ENCODE measurements at places on chromosomes 6 and 20.

DNA sequence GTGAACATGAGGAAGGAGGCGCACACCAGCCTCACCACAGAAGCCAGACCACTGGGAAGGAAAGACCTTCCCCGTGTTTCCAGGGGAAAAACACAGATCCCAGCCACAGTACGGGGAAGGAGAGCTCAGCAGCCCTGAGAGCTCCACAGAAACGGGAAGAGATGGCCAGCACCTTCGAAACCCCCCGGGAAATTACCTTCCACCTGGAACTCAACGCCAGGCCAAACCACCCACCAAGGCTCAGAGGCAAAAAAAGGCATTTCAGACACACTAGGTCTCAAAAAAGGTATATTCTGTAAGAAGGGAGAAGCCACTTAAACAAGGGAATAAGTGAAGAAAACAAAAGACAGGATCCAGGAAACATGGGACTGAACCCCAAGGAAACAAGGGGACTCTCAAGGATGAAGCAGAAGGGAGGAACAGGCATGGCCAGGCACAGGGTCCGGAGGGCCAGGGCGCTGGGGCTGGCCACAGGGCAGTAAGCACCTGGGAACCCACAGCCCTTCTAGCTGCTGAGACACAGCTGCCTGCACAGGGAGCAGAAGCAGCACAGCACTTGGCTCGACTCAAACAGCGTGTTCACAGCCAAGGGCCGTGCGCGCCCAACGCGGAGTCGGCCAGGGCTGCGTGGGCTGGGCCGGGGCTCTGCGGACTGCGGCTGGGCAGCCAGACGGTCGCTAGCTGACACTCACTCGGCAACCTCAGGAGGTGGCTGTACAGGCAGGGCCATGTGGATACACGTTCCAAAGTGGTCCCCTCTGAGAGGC lies 44.6 kb downstream of the TAF4 start:
- DNase-seq: peak; percentile 6

- DNase-seq: no peak
Observed at GRCh38 chr6:166364456-166364855, 18.3 kb downstream of the MPC1 start.

GRCh38 chr20:21411725-21412124 lies 14.4 kb upstream of the NKX2-4 start:
- DNase-seq: no peak

GRCh38 chr6:157449610-157450009 lies 68.6 kb downstream of the ZDHHC14 start:
- peak; percentile 34 for DNase-seq

DNA sequence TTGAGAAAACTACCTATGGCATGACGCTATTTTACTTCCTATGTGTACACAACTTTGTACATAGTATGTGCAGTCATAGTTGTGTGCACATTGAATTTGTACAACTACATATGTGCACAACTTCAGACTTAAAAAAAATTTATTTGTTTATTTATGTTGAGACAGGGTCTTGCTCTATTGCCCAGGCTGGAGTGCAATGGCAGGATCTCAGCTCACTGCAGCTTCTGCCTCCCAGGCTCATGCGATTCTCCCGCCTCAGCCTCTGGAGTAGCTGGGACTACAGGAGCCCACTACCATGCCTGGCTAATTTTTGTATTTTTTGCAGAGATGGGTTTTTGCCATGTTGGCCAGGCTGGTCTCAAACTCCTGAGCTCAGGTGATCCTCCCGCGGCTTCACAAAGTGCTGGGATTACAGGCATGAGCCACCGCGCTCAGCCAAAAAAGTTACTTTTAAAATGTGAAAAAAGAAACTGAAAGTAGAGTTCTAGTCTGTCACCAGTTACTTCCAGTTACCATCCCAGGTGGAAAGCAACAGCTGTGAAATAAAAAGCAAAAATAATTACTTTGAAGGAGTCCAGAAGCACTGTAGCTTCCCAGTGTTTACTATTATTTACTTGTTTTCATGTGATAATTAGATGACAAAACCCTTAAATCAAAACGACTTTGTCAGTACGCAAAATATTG lies 1.7 kb upstream of the ZKSCAN8 start:
- DNase-seq: no peak

GRCh38 chr6:68046756-68047155 lies 588.3 kb upstream of the ADGRB3 start:
- DNase-seq: peak; percentile 1

DNA sequence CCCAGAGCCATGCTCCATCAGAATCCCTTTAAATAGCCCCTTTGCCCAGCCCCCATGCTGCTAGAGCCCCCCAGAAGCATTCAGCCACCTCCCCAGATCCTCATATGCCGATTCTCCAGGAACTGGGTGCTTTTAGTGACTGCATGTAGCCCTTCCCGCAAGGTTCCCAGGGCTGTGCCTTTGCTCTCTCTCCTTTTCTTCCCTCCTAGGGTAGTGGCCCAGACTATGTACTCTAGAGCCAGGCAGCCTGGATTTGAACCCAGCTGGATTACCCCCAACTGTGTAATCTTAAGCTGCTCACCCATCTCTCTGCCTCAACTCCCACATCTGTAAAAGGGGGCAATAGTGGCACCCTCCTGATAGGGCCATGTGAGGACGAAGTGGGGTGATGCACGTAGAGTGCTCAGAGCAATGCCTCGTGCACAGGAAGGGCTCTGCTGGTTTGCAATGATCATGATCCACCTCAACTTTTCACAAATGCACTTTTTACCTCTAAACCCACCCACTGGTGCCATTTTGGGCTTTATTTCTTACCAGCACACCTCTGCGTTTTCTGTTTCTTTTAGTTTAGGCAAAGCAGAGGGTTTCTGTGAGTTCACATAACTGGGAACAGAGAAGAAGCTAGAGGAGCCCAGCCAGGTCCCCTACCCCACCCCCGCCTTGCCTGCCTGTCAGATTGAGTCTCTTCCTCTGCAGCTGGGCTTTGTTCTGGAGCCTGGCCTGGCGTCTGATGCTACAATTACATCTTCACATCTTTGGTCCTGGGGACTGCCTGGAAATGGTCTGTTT lies 396.5 kb downstream of the RNGTT start:
- no peak for DNase-seq

GRCh38 chr6:148885925-148886845 lies 139.4 kb downstream of the UST start:
- DNase-seq: no peak

GRCh38 chr20:62232194-62232593 lies 6.1 kb upstream of the OSBPL2 start:
- DNase-seq: no peak

GRCh38 chr20:56433221-56433879 lies 21.3 kb downstream of the CASS4 start:
- DNase-seq: no peak

GRCh38 chr6:63926258-63926780 lies 290.7 kb downstream of the PHF3 start:
- DNase-seq: no peak

DNA sequence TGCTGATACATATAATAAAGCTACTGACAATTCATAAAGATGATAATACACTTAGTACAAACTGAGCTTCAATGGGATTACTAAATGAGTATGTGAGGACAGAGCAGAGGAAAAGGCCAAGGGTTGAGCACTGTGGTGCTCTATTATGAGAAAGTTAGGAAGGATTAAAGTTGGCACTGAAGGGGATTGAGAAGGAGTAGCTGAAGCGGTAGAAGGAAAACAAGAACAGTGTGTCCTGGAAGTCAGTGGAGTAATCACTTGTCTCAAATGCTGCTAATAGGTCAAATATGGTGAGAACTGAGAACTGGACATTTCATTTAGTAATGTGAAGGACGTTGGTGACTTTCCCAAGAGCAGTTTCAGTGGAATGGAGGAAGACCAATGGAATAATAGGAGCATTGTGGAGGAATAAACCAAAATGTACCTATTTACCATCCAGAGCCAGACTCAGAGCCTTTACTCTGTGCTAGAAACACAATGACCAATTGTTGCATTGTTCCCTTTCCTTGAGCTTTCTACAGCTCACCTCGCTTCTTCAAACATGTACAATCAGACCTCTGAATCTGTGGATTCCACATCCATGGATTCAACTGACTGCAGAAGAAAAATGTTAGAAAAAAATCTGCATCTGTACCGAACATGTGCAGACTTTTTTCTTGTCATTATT lies 255.9 kb downstream of the LAMA2 start:
- DNase-seq: no peak

DNA sequence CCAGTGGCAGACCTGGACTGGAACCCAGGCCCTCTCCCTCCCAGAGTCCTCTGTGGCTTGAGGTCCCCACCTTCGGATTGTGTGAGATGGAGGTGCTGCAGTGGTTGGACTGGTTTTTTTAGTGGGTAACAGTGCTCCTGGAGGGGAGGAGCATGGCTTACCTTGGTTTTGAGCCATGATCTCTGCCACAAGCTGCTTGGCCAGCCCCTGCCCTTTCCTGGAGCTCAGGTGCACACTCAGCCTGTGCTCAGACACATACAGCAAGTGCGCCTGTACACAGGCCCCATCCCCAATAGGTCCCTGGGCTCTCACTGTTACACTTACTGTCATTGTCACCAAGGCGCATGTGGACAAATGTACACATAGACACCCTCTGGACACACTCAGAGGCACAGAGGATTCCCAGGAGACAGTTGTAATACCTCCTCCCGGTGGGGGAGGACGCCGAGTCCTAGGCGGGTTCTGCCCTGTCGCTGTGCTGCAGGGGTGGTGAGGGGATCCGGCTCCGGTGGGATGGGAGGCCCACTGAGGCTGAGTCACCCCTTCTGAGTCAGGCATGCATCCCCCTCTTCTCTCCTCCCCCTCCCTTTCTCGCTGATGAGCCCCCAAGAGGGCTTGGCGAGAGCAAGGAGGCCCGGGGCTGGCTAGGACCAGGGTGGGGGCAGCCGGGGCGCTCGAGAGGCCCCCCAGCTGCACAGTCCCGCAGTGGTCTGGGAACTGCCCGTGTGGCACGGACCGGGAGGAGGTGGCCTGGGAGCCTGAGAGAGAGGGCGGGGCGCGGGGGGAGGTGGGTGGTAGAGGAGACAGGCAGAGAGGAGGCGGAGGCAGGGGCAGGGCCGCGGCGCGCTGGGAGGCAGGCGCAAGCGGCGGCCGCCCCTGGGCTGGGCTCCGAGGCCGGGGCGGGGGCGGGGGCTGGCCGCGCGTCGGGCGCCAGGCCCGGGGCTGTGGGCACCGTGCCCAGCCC lies 522 bp upstream of the EPB41L1 start:
- peak; percentile 69 for DNase-seq

- no peak for DNase-seq
Observed at GRCh38 chr6:36703982-36704381, 6.4 kb downstream of the RAB44 start.

DNA sequence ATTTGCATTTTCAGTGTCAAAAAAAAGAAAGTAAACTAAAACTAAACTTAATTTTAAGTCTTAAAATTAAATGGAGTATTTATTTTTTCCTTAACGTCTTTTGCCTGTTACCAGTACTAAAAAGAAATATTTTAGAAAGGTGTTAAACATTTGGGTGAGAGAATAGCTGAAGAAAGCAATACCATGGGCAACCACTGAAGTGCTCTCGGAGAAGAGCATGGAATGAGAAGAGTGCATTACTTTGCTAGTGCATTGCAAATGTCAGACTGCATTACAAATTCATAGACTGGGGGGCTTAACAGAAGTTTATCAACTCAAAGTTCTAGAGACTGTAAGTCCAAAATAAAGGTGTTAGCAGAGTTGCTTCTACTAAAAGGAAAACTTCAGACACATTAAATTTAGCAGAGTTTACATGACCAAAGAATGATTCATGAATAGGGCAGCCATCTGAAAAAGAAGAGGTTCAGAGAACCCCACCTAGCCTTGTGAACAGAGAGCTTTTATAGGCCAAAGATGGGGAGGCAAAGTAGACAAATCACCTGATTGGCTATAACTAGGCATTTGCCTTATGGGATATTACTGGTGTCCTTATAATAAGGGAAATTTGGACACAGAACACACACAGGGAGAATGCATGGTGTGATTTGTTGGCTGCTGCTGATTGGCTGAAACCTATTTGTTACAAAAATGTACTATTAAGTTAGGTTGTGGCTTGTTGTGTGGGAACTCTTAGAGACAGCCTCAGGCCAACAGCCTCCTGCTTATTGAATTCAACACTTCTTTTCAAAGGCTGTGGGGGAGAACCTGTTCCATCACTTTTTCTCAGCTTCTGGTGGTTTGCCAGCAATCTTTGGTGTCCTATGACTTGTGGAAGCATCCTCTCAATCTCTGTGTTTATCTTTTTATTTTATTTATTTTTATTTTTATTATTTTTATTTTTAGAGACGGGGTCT lies 106.7 kb upstream of the RREB1 start:
- no peak for DNase-seq

DNA sequence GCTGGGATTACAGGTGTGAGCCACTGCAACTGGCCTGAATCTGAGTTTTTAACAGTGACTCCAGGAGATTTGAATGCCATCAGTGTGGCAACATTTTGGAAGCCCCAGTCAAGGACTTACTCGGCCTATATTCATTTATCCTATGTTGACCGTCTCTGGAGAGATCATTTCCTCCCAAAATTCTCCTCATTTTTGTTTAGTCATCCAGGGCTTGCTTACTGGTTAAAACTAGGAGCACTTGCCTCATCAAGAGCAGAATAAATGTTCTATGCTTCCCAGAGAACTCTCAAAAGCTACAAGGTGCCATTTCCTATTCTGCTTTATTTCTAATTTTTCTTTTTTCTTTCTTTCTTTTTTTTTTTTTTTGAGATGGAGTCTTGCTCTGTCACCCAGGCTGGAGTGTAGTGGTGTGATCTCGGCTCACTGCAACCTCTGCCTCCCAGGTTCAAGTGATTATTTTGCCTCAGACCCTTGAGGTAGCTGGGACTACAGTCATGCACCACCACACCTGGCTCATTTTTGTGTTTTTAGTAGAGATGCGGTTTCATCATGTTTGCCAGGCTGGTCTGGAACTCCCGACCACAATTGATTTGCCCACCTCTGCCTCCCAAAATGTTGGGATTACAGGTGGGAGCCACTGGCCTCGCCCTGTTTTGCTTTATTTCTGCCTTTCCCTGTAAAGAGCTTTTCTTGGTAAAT lies 23.4 kb upstream of the TRIM27 start:
- no peak for DNase-seq

DNA sequence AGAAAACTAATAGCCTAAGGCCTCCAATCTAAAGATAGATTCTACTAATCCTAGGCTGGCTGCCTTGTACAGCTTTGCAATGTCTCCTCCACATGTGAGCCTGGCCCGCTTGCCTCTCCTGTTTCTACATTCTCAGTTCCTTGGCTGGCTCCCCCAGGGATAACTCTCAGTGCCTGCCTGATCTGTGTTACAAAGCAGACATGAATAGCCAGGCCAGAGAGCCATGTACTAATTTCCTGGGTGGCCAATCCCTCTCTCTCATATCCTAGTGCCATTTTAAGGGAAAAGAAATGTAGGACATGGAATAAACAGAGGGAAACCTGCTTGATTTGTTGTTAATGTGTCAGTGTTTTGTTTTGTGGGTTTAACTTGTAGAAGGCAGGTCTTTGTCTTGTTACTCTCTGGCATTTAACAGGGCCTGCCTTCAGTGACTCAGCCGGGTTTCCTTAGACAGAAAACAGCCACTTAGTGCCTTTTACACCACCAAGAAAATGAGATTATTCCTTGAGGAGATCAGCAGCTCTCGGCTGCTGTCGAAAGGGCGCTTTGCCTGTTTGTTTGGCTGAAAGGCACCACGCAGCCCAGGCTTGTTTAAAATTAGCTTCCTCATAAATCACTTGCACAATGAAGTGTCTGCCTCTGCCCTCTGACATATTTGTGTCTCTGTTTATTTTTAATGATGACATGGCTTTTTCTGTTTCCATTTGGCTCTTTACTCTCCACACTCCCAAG lies 702.7 kb downstream of the MAFB start:
- DNase-seq: peak; percentile 57

GRCh38 chr6:158207422-158207788 lies 39.3 kb downstream of the GTF2H5 start:
- peak; percentile 33 for DNase-seq

GRCh38 chr6:105204331-105204730 lies 24.5 kb upstream of the POPDC3 start:
- DNase-seq: peak; percentile 94

- no peak for DNase-seq
Observed at GRCh38 chr6:167977717-167978467, 19.6 kb upstream of the KIF25 start.
